GOT3 (cell line): ENCODE measurements at places on chromosomes 3 and 15.

GRCh38 chr3:77514766-77515165 is 474.9 kb downstream of the ROBO2 start:
- no peak for DNase-seq

GRCh38 chr15:60471314-60471713 is 7.6 kb downstream of the ICE2 start:
- DNase-seq: no peak

- no peak for DNase-seq
These were observed 209.6 kb upstream of the PLSCR5 start for GRCh38 chr3:146814601-146815315.

- DNase-seq: no peak
These were observed 302.9 kb upstream of the TRIM42 start for GRCh38 chr3:140375002-140375401.

- no peak for DNase-seq
These were observed 99.7 kb downstream of the CEMIP start for GRCh38 chr15:80878867-80879250.

DNA sequence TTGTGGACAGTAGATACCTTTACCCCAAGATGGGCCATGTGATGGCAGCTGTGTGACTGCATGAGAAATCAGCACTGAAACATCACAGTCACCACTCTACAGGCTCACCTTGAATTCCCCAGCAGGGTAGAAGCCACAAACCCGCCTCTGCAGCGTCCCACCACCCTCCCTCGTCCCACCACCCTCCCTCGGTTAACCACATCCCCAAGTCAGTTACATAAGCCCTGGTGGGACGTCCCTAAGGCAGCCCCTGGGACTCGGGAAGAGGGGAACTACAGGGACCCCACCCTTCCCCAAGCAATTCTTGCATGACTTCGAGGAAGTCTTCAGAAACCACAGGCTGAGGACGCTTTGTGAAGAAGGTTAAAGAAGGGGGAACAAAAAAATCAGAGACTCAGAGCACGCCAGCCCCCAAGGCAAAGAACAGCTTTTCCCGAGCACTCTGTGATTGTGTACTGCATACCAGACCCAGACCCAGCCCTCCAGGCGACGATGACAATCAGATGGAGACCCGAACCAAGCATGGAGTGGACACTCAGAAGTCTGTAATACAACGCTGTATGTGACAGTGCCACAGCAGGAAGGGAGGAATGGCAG is 60.5 kb downstream of the SH3BP5 start:
- DNase-seq: no peak

DNA sequence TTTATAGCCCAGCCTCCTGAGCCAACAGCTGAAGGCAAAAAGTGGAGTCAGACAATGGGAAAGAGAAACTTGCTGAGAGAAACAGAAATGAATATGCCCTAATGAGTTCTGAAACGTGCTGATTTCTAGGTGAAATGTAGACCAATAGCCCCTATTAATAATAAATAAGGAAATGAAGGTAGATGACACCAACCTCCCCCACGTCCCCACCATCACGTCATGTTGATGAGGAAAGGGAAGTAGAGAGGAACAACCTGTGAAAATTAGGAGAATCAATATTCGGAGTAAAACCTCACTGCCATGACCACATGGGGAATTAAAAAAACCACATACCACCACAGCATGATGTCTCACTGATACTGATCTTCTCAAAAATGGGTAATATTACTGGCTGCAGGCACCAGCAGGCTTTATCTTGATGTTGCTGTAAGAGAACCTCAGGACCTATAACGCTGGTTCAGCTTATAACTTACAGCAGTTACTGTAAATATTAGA is 64.0 kb downstream of the KAT2B start:
- DNase-seq: no peak

GRCh38 chr3:5456199-5456598 is 268.7 kb downstream of the EDEM1 start:
- DNase-seq: no peak

DNA sequence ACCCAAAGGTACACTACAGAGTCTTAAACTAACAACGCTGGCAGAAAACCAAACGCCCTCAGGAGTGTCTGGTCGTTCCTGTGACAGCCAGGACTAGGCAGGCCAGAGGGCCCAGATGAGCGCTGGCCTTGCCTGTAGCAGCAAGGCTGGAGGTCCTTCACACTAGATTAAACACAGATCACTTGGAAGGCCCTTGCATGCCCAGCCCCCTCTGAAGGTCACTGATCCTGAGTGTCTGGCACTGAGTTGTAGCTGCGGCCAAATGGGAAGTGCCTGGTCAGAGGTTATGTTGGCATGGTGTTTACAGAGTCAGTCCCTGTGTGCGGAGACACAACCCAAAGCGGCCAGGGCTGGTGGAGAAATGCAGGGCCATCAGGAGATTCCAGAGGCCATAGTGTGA is 58.9 kb downstream of the ZNF621 start:
- no peak for DNase-seq

- DNase-seq: no peak
These were observed 2.0 kb upstream of the JMJD7 start for GRCh38 chr15:41825572-41826535.

- no peak for DNase-seq
These were observed 163.4 kb upstream of the SEMA6D start for GRCh38 chr15:47553947-47554346.

DNA sequence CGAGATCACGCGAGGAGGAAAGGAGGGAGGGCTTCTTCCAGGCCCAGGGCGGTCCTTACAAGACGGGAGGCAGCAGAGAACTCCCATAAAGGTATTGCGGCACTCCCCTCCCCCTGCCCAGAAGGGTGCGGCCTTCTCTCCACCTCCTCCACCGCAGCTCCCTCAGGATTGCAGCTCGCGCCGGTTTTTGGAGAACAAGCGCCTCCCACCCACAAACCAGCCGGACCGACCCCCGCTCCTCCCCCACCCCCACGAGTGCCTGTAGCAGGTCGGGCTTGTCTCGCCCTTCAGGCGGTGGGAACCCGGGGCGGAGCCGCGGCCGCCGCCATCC is 1.1 kb upstream of the SETD5 start:
- no peak for DNase-seq

GRCh38 chr3:171803044-171803443 is 7.2 kb downstream of the PLD1 start:
- DNase-seq: no peak

DNA sequence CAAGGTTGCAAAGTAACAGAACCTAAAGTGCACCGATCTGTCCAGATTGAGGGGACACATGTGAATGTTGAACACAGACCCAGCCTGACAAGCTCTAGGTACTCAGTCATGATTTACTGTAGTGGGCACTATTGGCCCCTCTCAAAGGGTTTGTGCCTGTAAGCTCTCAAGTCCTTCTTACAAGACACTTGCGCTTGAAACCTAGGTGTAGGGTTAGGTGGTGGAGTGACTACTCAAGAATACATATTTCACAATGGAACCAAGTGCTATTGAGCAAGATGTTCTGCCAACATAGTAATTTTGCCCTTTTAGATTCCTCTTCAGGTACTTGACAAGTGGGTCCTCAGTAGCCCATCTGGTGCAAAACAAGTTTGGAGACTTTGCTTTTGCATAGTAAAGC is 169.9 kb downstream of the AKAP13 start:
- DNase-seq: no peak

DNA sequence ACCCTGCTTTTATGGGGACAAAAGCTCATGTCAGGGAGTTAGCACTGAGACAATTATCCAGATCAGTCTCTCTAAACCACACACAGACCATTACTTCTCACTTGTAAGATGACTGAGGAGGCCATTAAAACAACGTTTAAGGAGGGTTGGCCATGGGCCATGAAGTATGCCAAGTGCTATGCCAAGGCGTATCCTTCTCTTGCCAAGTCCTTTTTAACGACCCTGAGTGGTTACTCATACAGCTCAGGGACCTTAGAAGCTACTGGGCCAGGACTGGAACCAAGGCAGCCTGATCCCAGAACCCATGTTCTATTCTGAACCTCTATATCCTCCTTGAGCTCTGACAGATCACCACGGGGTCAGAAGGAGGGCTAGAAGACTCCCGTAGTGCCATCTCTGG is 50.0 kb downstream of the NMNAT3 start:
- no peak for DNase-seq

GRCh38 chr3:42741796-42742195 is 31.3 kb downstream of the CCDC13 start:
- DNase-seq: no peak

GRCh38 chr3:159879598-159879997 is 109.0 kb upstream of the IL12A start:
- no peak for DNase-seq

DNA sequence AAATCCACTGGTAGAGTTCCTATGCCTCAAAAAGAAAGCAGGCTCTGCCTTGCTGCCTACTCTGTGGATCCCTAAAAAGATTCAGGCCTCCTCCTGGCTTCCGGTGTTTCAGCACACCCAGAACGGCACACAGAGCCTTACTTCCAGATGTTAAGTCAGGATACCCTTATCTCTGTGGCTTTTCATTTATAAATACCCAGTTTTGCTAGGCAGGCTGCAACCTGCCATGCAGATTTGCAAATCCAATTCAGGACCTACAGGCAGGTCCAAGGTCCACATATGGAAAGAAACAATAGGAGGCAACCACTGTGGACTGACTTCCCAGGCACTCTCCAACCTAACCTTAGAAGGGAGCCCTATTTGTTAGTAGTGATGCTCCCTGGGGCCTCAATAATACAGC is 30.7 kb downstream of the EFL1 start:
- DNase-seq: no peak

- DNase-seq: no peak
These were observed 259.9 kb downstream of the PLCL2 start for GRCh38 chr3:17144665-17144993.

GRCh38 chr3:188052169-188053035 is 101.6 kb upstream of the LPP start:
- DNase-seq: no peak

GRCh38 chr3:189794518-189794917 is 163.3 kb downstream of the TP63 start:
- no peak for DNase-seq

- DNase-seq: no peak
These were observed 77.0 kb downstream of the NTRK3 start for GRCh38 chr15:88179562-88179961.

DNA sequence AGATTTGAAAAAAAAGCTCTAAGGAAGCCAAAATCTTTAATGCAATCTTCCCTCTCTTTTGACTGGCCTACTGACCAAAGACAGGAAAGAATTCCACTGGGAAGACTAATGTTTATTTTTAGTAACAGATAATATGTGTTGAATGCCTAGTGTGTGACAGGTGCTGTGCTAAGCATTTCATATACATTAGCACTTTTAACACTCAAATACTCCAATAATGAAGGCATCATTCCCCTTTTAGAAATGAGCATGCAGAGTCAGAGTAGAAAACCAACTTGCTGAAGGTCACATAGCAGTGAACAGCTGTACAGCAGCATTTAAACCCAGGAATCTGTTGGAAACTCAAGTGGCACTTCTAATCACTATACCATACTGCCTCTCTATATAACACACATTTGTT is 170.6 kb downstream of the MINAR1 start:
- no peak for DNase-seq

DNA sequence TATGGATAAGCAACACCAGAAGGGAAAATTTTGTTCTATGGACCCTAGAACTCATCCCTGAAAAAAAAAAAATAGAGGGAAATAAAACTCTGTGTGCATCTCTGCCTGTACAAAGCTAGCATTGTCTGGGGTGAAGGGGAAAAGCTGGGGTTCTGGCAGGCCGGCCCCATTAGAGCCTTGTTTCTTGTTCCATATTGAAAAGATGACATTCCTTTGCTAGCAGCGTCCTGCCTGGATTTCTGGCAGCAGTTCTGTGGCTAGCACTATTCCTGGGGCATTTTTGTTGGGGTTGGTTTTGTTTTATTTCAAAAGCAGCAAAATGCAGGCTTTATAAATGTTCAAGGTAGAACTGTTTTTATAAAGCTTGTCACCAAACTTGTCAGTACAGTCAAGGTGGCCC is 45.2 kb downstream of the RARB start:
- DNase-seq: no peak

DNA sequence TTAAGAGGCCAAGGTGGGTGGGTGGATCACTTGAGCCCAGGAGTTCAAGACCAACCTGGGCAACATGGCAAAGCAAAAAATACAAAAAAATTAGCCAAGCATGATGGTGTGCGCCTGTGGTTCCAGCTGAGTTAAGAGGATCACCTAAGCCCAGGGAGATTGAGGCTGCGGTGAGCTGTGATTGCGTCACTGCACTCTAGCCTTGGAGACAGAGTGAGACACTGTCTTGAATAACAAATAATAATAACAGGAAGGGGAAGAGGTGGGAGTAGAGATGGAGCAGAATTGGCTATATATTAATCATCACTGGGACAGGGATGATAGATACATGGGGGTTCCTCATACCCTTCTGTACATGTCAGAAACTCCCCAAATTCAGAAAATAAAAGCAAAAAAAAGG is 23.8 kb upstream of the NMB start:
- DNase-seq: no peak

GRCh38 chr15:100889385-100890050 is 9.9 kb downstream of the ALDH1A3 start:
- DNase-seq: no peak

DNA sequence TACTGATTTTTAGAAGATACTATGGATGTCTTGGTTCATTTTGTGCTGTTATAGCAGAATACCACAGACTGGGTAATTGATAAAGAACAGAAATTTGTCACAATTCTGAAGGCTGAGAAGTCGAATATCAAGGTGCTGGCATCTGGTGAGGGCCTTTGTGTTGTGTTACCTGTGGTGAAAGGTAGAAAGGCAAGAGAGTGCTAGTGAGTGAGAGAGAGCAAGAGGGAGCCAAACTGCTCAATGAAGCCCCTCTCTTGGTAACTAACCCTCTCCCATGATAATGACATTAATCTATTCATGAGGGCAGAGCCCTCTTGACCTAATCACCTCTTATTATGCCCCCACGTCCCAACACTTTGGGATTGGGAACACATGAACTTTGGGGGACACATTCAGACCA is 31.3 kb downstream of the PDCD6IP start:
- DNase-seq: no peak

- DNase-seq: no peak
These were observed 1077.8 kb downstream of the ZPLD1 start for GRCh38 chr3:103512595-103512994.

- DNase-seq: no peak
These were observed 24.5 kb downstream of the CYFIP1 start for GRCh38 chr15:22955544-22956119.

- DNase-seq: no peak
These were observed 48.5 kb upstream of the PARL start for GRCh38 chr3:183933160-183933559.

DNA sequence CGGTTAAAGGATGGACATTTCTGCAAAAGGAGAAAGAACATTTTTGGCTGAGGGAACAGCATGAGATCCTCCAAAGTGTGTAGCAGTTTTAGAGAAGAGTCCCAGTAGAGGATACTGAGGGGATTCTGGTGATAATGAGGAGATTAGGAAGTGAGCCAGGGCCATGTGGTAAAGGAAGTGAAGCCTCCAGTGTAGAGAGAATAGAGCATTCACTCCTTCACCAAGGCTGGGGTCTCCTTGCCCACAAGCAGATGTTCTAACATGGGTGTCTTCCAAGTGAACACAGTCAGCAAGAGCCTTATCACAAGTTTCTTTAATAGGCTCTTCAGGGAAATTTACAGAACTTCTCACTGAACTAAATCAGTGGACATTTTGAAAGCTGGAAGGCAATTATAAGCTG is 173.7 kb downstream of the SSR3 start:
- DNase-seq: no peak
